ENCODE measurements at places on chromosomes 1 and 21. TPM values are rescaled to one million over a fixed set of nuclear protein-coding genes. Genes with fewer than 3 reads are reported as not detected.

- H3K4me3 ChIP-seq, result no peak overlapping the region
- peaks cover 5% of the 10 kb centered on the region for H3K4me1 ChIP-seq
- peaks cover 3% of the 10 kb centered on the region for H3K36me3 ChIP-seq
- no peak overlapping the region for H3K27ac ChIP-seq
- no peak for DNase-seq
These were observed 9.8 kb downstream of the DNAJC6 start for GRCh38 chr1:65319141-65319540.

DNA sequence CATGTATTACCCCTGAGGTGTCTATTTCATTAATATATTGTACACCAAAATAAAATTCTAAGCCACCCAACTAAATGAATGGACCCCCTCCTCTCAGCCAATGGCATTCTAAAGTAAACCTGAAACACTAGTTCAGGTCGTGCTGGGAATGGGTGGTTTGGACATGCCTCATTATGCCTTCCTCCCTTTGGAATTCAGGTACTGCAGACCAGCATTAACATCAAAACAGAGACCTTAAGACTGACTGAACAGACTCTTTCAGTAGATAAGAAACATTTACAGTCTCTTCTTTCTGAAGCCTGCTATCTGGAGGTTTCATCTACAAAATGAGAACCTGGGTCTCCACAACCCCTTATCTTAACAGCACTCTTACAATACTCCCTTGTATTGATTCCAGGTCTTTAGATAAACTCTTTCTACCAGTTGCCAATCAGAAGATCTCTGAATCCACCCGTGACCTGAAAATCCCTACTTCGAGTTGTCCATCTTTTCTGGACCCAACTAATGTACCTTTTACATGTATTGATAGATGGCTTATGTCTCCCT lies 93.6 kb downstream of the PKN2 start:
- no peak overlapping the region for H3K27ac ChIP-seq
- peaks cover 36% of the 10 kb centered on the region for H3K36me3 ChIP-seq
- H3K27me3 ChIP-seq, result no peaks in the 10 kb centered on the region
- no peak for DNase-seq
- no peak overlapping the region for H3K4me3 ChIP-seq
- H3K4me1 ChIP-seq, result peaks cover 23% of the 10 kb centered on the region

DNA sequence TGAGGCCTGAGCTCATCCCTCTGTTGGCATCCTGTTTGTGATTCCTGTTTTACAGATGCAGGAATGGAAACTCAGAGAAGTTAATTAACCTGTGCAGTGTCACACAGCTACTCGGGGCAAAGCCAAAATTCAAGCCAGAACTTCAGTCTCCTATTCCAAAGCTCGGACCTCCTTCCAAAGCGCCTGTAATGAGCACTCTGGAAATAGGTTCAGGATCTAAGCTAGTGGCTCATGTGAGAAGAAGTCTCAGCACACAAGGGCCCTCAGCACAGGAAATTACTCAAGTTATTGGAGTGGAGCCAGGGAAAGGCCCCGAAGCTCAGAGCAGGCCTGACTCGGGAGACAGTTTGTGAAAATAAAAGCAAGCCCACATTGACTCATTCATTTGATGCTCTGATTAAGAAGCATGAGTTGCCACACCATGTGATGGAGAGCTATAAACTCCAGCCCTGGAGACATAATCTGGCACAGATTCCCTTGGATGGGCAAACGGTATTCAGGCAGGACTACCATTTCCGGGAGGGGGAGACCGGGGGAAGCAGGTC lies 50.6 kb upstream of the LYST start:
- DNase-seq, result peak; percentile 29
- H3K36me3 ChIP-seq, result peaks cover 5% of the 10 kb centered on the region
- H3K4me1 ChIP-seq, result peaks cover 29% of the 10 kb centered on the region

- DNase-seq, result no peak
- no peak overlapping the region for H3K4me3 ChIP-seq
- no peaks in the 10 kb centered on the region for H3K36me3 ChIP-seq
- peaks cover 80% of the 10 kb centered on the region for H3K27me3 ChIP-seq
- no peak overlapping the region for H3K27ac ChIP-seq
These were observed 751 bp downstream of the STUM start for GRCh38 chr1:226549094-226549936.

The MYBPHL gene
- not detected for total RNA-seq

DNA sequence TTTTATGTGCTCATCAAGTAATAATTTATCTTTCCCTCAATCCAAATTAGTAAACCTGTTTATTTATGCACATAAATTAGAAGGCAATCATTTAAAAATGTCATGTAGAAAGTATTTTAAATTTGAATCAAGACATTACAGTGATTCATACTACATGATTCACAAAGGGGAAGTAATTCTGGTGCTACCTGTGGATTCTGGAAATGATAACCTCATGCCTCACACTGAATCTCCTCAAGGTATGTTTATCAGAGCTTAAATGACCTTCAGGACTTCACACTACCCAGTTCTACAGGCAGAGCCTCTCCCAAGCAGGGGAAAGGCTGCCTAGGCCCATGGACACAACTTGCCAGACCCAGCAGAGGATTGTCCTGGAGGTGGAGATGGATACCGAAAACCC lies 25.2 kb upstream of the TDRD10 start:
- H3K36me3 ChIP-seq, result no peaks in the 10 kb centered on the region
- no peaks in the 10 kb centered on the region for H3K27me3 ChIP-seq
- no peak for DNase-seq

DNA sequence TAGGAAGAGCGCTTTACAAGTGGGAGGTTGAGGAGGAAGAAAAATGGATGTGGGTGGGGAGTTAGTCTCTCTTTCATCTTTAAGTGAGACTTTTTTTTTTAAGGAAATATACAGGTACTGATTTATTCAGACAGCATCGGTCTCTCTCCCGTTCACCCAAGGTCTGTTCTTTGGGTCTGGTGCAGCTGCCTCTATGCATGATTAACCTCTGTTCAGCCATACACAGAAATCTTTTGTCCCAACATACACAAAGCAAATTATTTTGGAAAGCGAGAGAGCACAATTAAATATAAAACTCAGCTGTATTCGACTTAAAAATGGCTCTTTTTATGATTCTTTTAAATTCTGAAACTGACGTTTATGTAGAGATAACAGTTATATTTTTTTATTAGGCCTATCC lies 11.0 kb downstream of the PROX1 start:
- H3K27ac ChIP-seq, result no peak overlapping the region
- H3K36me3 ChIP-seq, result no peaks in the 10 kb centered on the region
- peaks cover 10% of the 10 kb centered on the region for H3K27me3 ChIP-seq
- DNase-seq, result no peak
- no peak overlapping the region for H3K4me3 ChIP-seq

DNA sequence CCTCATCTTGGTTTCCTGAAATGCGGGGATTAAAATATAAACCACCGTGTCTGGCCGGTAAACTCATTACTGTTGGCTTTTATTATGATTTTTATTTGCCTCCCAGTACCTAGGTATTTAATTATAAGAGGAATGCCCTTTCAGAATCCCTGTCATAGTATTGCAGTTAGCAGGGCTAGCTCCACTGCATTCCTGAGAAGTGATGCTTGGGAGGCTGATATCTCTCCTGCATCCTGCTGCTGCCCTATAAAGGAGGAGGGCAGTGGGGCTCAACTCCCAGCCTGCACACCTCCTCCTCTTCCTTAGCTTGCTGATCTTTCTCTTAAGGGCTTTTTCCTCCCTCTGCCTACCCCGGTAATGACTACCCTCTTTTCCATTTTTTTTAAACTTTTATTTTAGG lies 19.9 kb upstream of the DISC1 start:
- peaks cover 33% of the 10 kb centered on the region for H3K4me1 ChIP-seq
- H3K27me3 ChIP-seq, result peaks cover 12% of the 10 kb centered on the region
- H3K4me3 ChIP-seq, result no peak overlapping the region
- no peak overlapping the region for H3K27ac ChIP-seq

- DNase-seq, result no peak
- H3K4me3 ChIP-seq, result no peak overlapping the region
- H3K27me3 ChIP-seq, result peaks cover 2% of the 10 kb centered on the region
- H3K4me1 ChIP-seq, result no peaks in the 10 kb centered on the region
- H3K36me3 ChIP-seq, result no peaks in the 10 kb centered on the region
These were observed 596.5 kb downstream of the MATN1 start for GRCh38 chr1:30126848-30127247.

GRCh38 chr1:8987881-8988617 lies 38.2 kb downstream of the SLC2A7 start:
- no peaks in the 10 kb centered on the region for H3K27me3 ChIP-seq
- DNase-seq, result peak; percentile 66
- H3K36me3 ChIP-seq, result peaks cover 2% of the 10 kb centered on the region

The GLIS1 gene
- total RNA-seq, result not detected

- peak overlapping the region; percentile 94 for H3K27ac ChIP-seq
- no peak for DNase-seq
- peaks cover 52% of the 10 kb centered on the region for H3K4me1 ChIP-seq
- H3K36me3 ChIP-seq, result peaks cover 3% of the 10 kb centered on the region
These were observed 4.6 kb downstream of the MPZ start for GRCh38 chr1:161304927-161305866.

The TLR5 gene
- total RNA-seq, result not detected

DNA sequence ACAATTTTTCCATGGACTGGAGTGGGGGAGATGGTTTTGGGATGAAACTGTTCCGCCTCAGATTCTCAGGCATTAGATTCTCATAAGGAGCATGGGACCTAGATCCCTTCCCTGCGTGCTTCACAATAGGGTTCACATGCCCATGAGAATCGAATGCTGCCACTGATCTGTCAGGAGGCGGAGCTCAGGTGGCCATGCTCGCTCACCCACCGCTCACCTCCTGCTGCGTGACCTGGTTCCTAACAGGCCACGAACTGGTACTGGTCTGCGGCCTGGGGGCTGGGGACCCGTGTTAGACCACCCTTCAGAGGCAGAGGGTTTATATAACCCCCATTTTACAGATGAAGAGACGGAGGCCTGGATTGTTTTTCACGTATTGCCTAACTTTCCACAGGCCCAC lies 16.3 kb upstream of the SRSF4 start:
- H3K4me1 ChIP-seq, result peaks cover 16% of the 10 kb centered on the region
- no peak overlapping the region for H3K27ac ChIP-seq
- DNase-seq, result no peak

The BMP8A gene
- not detected for total RNA-seq

DNA sequence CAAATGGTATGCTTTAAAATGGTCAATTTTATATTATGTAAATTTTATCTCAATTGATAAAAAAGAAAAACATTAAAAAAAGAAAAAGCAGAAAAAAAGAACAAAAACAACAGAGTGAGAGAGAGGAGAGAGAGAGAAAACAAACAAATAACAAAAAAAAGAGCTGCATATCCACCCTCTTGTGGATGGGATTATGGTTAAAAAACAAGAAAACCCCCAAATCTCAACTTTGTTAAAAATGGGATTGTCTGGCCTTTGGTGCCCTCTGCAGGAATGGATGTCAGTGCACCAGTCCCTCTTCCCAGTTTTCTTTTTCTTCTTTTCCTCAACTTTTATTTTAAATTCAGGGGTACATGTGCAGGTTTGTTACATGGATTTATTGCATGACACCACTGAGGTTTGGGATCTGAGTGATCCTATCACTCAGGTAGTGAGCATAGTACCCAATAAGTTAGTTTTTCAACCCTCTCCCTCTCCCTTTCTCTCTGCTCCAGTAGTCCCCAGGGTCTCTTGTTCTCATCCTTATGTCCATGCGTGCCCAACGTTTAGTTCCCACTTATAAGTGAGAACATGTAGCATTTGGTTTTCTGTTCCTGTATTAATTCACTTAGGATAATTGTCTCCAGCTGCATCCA lies 28.1 kb downstream of the RNF187 start:
- no peak overlapping the region for H3K27ac ChIP-seq
- peaks cover 6% of the 10 kb centered on the region for H3K4me1 ChIP-seq
- H3K4me3 ChIP-seq, result no peak overlapping the region
- no peak for DNase-seq
- H3K27me3 ChIP-seq, result peaks cover 19% of the 10 kb centered on the region

The IBA57 gene
- total RNA-seq, result 7.5 TPM

DNA sequence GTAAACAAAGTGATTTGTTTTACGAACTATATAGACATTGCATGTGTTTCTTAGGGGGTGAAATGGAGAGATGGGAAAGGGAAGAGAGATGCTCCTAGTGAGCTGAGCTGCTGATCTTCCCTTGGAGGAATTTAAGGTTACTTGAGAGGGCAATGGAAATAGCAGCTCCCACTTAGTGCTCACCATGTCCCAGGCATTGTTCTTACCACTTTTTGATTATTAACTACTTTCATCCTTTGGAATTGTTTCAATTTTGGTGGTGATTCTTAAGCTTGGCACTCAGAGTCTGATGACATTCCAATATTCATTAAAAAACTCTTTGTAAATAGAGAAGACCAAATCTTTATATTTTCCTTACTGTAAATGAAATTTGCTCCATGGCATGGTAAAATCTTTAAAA lies 124.9 kb downstream of the ITSN1 start:
- H3K4me3 ChIP-seq, result no peak overlapping the region
- no peak for DNase-seq
- H3K36me3 ChIP-seq, result no peaks in the 10 kb centered on the region
- H3K27me3 ChIP-seq, result no peaks in the 10 kb centered on the region

GRCh38 chr1:204703826-204704612 lies 18.5 kb upstream of the LRRN2 start:
- H3K27me3 ChIP-seq, result peaks cover 7% of the 10 kb centered on the region
- DNase-seq, result no peak
- no peak overlapping the region for H3K4me3 ChIP-seq
- no peaks in the 10 kb centered on the region for H3K36me3 ChIP-seq
- H3K27ac ChIP-seq, result no peak overlapping the region

DNA sequence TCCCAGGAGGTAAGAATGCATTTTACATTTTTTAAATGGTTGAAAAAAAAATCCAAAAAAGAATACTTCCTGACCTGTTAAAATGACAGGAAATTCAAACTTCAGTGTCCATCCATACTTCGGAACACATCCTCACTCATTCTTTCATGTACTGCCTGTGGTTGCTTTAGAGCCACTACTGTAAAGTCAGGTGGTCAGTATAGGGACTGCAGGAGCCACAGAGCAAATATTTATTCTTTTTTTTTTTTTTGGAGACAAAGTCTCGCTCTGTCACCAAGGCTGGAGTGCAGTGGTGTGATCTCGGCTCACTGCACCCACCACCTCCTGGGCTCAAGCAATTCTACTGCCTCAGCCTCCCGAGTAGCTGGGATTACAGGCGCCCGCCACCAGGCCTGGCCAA lies 124.7 kb downstream of the CLIC6 start:
- no peak for DNase-seq
- peaks cover 40% of the 10 kb centered on the region for H3K36me3 ChIP-seq
- no peaks in the 10 kb centered on the region for H3K4me1 ChIP-seq
- H3K4me3 ChIP-seq, result no peak overlapping the region
- no peaks in the 10 kb centered on the region for H3K27me3 ChIP-seq

The AIM2 gene
- 52.9 TPM for total RNA-seq

GRCh38 chr1:221559911-221560310 lies 182.0 kb downstream of the DUSP10 start:
- no peaks in the 10 kb centered on the region for H3K4me1 ChIP-seq
- no peak for DNase-seq
- no peak overlapping the region for H3K27ac ChIP-seq
- H3K4me3 ChIP-seq, result no peak overlapping the region
- H3K36me3 ChIP-seq, result no peaks in the 10 kb centered on the region
